Muscle of back (tissue), 13 donors: ENCODE measurements at places on chromosomes 12 and 14. TPM values are rescaled to one million over a fixed set of nuclear protein-coding genes. Genes with fewer than 3 reads are reported as not detected.

Gene IFNG-AS1
- polyA plus RNA-seq: 0.76 TPM

Gene RNASE4
- 1.9 TPM for polyA plus RNA-seq

Gene MSRB3
- 41.7 TPM for polyA plus RNA-seq

Gene CISTR
- not detected for polyA plus RNA-seq

Gene INHBE
- 1.9 TPM for polyA plus RNA-seq

Gene CCDC197
- polyA plus RNA-seq: not detected

Gene SYT1
- polyA plus RNA-seq: 1.9 TPM

DNA sequence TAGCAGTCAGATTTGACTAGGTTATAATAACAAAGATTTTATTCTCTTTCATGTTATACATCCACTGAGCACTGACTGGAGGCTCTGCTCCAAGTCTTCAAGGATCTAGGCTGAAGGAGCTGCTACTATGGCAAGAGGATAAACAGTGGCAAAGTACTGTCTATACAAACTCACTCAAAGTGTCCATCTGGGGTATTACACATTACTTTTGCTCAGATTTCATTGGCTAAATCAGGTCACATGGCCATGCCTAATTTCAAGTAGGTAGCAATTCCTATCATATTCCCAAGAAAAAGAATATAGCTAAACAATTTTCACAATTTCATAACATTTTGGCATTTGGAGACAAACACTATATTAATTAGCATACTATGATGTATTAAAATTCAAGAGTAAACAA lies 40.9 kb downstream of the CDK17 start:
- DNase-seq: no peak

- DNase-seq: no peak
Measured at GRCh38 chr12:78866518-78866917, 1.9 kb downstream of the SYT1 start.

- DNase-seq: no peak
Measured at GRCh38 chr14:86989285-86989684, 1003.7 kb downstream of the GALC start.

GRCh38 chr12:25433024-25433423 lies 120.1 kb downstream of the LMNTD1 start:
- DNase-seq: no peak

GRCh38 chr12:105036937-105037649 lies 47.2 kb downstream of the ALDH1L2 start:
- no peak for DNase-seq

DNA sequence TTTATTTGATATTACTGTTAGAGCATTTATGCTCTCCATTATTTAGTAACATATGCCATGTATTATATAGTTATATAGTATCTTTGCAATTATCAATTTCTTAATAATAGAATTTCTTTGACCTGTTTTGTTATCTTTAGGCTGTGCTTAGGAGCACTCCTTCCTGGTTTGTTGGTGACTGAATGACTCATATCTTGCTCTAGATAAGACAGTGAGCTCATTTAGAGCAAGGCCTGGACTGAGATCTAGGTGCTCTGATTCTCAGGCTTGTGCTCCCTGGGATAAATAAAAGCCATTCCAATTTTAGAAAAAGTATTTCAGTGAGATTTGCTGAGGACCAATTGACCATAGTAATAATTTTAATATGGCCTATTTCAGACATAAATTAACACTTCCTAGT lies 951.2 kb downstream of the FLRT2 start:
- DNase-seq: no peak

DNA sequence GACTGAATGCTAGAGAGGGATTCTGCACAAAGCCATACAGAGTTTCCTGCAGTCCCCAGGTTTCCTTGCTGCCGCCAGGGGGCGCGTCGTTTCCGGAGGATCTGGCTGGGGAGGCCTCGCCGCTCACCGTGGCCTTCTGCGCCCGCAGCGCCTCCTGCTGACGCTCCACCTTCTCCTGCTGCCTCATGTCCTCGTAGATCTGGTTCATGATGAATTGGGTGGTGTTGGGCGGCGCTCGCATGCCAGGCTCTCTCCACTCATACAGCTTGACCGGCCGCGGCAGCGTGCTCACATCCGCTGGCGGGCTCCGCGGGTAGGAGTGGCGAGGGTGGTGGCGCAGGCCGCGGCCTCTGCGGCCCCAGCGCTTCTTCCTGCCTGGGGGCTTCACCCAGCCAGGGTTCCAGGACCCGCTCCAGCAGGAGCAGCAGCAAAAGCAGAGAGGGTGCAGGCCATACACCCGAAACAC lies 987 bp downstream of the CCER1 start:
- no peak for DNase-seq

DNA sequence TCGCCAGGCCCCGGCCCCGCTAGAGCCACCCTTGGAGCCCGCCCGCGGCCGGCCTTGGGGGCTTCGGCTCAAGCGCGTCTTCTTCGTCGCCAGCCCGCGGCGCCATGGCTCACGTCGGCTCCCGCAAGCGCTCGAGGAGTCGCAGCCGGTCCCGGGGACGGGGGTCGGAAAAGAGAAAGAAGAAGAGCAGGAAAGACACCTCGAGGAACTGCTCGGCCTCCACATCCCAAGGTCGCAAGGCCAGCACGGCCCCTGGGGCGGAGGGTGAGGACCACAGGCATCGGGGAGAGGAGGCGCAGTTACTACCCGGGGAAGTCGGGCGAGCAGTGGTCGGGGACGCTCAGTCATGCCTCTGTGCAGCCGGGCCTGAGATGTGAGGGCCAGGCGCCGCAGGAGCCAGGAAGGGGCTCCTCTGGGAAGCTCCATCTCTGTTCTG lies 573 bp downstream of the ARL6IP4 start:
- DNase-seq: no peak

- DNase-seq: no peak
Measured at GRCh38 chr14:36268121-36268520, 52.3 kb downstream of the MBIP start.

DNA sequence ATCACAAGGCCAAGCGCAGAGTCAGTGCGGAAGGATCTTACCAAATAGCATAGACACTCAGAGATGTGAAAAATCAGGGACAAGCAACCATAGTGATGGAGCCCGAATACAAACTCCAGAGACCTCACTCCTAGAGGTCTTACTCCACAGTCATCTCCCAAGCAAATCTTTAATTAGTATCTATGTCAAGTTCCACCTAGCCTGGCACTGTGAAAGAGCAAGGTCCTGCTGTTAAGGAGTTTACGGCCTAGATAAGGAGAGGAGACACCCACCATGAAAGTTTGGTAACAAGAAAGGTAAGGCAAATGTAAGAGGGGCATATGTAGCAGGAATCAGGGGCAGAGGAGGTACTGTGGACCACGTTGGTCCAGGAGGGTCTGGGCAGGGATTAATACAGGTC lies 7.4 kb upstream of the PLEKHG6 start:
- no peak for DNase-seq

DNA sequence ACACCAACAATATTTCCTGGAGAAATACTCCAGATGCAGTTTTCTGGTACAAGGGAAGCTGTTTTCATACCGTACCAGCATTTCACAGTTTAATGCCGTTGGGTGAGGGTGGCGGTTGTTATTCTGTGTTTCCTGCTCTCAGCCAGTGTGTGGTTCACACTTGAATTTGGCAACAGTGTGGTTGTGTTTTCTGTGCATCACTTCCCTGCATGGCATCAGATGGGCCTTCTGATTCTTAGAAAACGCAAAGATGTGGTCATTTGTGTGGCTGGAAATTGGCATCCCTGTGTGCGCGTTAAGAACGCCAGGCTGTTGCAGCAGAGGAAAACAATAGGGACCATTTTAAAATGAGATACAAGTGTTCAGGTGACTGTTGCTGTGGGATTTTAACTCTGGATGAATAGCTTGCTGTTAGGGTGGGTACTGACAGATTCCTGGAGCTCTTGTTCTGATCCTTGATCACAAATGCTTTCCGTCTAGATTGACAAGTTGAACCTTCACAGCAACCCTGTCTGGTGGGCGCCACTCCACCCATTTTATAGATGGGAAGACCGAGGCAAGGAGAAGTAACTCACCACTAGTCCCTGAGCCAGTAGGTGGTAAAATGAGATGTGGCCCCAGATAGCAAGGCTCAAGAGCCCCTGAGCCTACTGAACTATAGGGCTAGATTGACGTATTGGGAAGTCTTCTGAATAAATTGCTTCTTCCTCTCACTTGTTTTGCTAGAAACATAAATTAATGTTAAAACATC lies 231.2 kb downstream of the CHST11 start:
- no peak for DNase-seq

DNA sequence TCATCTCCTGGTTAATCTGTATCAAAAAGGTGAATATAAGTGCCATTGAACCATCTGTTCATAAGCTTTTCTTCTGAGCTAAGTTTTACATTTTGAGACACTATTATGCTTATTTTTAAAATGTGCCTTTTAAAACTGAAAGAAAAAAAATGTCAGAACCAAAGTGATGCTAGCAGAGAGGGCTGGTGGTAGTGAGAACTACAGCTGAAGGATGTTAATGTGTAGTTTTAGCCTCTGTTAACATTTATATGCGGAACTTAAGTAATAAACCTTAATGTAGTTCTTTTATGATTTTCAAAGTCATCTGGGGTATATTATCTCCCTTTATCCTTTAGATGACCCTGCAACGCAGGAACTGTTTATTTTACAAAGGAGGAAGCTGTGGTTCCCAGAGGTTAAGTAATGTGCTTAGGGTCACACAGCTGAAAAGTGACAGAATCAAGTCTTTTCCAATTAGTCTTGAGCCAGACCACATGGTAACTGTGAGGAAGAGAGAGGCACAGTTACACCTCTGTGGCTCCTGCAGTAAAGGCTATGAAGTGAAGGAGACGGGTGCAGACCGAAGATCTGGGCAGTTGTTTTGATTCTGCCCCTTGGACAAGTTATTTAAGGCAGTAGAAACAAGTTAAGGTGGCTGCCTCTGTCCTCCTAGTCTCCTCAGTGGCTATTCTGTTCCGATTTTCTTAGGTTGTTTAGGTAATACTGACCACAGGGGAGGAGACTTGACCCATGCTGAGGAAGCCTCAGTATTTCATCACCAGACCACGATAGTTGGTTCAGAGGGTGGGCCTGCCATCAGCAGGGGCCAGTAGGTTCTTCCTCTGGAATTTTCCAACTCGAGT lies 23.9 kb downstream of the GNG2 start:
- DNase-seq: peak; percentile 68

DNA sequence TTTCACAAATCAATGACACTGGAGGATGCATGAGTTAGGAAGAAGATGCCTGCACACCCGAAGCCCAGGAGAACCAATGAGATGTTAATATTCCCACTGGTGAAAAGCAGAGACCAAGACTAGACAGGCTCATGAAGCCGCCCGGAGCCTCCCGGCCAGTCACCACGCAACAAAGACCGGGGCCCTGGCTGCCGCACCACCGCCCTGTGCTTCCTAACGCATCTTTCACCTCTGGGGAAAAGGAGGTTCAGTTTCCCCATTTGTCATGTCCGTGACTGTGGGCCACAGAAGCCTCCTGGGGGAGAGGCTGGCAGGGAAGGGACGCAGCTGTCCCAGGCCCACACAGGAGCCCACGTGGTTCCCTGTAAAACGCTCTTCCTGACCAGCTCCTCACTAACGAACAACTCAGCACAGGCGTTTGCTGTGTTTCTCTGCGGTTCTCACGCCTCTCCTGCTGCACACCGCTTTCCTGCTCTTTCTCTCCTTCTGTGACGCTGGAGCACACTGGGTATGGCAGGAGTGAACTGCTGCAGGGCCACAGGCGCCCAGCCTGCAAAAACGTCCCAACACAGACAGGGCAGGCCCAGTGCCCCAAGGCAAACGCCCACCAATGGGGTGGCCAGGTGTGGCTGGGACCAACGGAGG lies 10.8 kb downstream of the RIMBP2 start:
- no peak for DNase-seq

DNA sequence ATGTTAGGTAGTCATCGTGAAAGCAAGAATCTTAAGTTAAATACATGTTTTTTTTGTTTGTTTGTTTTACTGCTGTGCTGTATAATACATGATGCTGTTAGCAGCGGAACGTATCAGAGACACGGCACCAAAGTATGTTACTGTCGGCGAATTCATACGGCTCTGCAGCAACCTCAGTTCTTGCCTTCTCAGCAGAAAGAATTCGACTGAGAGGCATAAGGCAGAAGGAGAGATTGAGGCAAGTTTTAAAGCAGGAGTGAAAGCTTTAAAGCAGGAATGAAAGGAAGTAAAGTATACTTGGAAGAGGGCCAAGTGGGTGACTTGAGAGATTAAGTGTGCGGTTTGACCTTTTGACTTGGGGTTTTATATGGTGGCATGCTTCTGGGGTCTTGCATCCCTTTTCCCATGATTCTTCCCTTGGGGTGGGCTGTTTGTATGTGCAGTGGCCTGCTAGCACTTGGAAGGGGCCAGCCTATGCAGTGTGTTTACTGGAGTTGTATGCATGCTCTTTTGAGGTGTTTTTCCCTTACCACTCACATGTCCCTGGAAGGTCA lies 23.7 kb downstream of the LEMD3 start:
- DNase-seq: no peak

GRCh38 chr12:12008232-12008850 lies 62.4 kb upstream of the BCL2L14 start:
- no peak for DNase-seq

GRCh38 chr14:62800577-62800976 lies 244.7 kb downstream of the KCNH5 start:
- no peak for DNase-seq

DNA sequence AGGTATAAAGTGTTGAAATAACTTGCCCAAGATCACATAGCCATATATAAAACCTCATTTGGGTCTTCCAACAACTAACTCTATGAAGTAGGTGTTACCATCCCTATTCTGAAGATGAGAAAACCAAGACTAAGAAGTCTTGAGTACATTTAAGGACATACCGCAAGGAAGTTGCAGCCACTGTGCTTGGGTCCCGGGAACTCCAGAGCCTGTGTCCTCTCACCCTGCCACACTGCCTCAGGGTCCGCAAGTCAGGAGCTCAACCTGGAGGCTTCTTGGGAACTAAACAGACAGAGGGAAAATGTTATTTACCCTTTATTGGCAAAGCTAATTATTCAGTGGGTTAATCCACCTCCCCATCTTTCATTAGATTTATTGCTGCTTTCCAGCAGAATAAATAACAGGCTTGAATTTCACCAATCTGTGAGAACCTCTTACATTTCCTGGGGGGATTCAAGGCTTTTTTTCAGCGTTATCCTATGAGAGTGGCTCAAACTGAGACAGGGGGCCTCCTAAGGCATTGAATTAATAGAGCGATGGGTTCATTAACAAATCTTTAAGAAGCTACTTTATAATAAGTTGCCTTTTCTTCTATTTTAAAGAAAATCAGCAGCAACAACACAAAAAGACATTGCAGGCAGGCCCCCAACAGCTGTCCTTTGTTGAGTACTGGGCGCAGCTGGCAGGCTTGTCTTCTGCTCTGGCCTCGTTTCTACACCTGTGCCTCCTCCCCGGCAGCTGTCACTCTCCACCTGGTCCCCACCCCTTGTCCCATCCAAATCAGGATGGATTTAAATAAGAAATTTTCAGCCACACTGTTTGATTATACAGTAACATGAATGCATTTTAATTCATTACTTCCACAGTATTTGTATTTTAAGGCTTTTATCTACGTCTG lies 25.3 kb downstream of the PHLDA1 start:
- DNase-seq: no peak

DNA sequence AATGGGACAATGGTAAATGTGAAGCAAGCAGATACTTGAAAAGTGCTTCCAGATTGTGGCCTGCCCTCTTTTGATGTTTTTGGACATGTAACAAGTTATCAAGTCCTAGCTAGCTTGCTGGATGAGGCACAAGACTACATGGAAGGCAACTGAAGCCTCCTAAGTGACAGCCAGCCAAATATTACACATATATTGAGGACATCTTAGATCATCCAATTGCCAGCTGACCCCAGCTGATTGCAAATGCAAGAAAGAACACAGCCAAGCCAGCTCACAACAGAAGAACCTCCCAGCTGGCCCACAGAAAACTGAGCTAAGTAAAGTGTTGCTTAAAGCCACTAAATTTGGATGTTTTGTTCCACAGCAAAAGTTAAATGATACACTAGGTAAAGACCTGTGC lies 156.9 kb downstream of the SRGAP1 start:
- no peak for DNase-seq
